AG04450 (cell line): ENCODE measurements at places on chromosomes 3 and 15.

DNA sequence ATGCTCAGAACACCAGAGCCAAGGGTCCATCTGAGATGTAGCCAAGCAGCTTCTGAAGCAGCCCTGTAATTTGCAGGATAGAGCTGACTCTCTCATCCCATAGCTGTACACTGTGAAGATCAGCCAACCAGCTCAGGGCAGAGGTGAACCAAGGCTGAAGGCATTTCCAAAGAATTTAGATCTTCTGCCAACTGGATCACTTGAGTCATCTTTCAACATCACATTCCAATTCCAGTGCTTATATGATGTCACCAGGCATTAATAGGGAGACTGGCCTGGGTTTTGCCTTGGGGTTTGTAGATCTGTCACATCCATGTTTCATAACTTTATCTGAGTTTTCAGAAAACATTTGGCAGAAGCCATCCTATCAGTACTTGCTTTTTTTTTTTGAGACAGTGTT, 98.2 kb downstream of the NR2F2 start:
- DNase-seq = peak; percentile 76

DNA sequence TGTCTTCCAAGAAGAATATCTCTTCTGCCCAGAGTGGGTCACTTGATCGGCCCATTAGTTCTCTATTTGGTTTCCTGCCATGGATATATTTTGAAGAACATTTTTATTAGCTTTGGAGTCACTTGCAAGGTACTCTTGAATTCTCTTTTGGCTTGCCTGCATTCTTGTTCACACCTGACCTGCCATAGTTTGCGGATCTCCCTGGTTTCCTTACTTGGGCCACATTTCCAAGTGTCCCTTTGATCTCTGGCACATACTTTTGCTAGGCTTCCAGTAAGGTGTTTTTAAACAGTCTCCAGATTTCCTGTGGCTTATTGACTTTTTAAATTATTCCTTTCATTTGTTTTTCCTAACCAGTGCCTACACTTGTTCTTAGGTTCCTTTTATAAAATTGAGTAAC, 488.5 kb upstream of the MDFIC2 start:
- no peak for DNase-seq

GRCh38 chr3:140323561-140323960, 354.3 kb upstream of the TRIM42 start:
- DNase-seq = no peak

- no peak for DNase-seq
Observed at GRCh38 chr15:48946074-48946839, 17.5 kb downstream of the SHC4 start.

DNA sequence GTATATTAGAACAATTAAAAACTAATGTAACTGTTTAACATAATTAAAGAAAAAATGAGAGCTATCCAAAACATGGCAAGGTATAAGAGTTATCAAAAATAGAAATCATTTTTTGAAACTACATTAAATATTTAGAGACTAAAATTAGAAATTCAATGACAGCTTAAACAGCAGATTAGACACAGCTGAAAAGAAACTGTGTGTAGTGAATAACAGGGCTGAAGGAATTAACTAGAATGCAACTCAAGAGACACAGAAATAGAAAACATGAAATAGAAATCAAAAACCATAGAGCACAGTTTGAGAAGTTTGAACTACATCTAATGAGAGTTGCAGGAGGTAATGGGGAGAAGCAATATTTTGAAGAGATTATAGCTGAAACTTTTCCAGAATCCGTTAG, 59.9 kb upstream of the FBN1 start:
- DNase-seq = no peak

GRCh38 chr15:32721596-32721995, 3.8 kb downstream of the GREM1 start:
- no peak for DNase-seq

- no peak for DNase-seq
Observed at GRCh38 chr3:186172353-186172752, 63.5 kb upstream of the ETV5 start.

DNA sequence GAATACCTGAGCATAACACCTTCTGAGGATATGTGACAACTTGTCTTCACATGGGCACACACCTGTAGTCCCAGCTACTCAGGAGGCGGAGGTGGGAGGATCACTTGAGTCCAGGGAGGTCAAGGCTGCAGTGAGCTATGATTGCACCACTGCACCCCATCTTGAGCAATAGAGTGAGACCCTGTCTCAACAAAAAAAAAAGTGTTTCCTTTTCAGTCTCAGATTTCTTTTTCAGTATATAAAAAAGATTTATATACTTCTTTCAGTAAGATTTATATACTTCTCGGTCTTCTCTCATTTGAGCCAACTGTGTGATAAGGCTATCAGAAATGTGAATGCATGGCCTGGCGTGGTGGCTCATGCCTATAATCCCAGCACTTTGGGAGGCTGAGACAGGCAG, 84.9 kb upstream of the SKOR1 start:
- DNase-seq = no peak

DNA sequence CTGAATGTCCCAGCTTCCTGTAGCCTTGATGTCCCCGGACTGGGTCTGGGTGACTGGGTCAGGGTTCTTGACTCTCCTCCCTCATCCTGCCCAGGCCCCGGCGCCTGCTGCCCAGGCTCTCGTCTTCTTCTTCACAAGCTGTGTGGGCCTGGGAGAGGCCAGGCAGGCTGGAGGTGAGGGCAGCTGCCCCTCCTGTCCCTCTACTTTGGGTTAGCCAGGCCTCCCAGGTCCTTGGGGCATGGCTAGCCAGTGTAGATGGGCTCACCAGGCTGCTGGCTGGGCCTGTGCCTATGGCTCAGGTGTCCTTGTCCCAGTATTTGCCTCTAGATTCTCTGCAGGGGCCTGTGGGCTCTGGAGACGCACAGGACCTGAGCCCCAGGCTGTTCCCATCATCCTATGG, 31.8 kb downstream of the TKT start:
- DNase-seq = no peak

DNA sequence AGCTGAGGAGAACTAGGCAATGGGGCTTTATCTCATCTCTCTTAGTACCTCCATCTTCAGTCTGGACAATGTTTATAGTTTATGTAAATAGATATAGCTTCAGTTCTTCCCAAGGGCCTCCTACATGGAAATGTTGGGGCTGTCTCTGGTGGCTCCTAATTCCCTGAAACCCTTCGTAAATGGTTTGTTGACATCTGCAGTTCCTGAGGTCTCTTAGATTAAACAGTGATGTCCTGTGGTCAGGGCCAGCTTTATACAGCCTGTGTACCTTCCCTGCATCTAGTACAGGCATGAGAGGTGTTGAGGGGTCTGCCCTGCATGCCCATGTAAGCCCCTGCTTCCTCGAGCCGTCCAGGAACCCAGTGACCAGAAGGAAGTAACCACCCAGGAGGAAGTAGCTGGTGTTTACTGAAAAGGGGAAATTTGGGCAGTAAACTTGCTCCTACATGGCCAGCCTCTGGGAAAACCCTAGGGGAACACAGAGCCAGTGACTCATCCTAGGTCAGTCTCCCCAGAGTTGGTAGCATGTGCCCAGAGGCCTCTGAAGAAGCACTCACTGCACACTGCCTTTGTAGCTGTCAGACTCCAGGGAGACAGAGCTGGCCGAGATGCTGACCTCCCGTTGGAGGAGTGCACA, 4.7 kb upstream of the TBC1D2B start:
- no peak for DNase-seq

DNA sequence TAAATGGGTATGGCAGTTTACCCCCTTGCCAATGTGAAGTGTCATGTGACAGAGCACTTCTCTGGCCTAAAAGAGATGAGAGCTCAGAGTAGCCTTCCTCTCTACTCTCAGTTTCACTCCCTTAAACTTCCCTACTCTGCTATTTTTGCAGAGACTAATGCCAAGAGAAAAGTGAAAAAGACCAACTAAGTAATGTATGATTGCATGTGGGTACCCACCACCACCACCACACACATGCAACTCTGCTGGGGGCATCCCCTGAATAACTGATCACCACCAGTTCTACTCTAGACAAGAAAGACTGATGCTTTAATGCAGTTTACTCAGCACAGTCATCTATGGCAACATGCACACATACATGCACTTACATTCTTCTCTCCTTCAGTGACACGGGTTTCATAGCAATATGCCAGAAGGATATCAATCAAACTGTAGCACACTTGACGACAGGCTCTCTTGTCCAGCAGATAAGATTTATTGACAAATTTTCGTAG, 31.3 kb downstream of the SHQ1 start:
- no peak for DNase-seq

GRCh38 chr3:9067352-9067975, 104.2 kb upstream of the RAD18 start:
- DNase-seq = peak; percentile 32

- no peak for DNase-seq
Observed at GRCh38 chr15:91311986-91312385, 211.9 kb downstream of the SV2B start.
